GM23248 (cell line): ENCODE measurements at places on chromosomes 4 and X. TPM values are rescaled to one million over a fixed set of nuclear protein-coding genes. Genes with fewer than 3 reads are reported as not detected.

DNA sequence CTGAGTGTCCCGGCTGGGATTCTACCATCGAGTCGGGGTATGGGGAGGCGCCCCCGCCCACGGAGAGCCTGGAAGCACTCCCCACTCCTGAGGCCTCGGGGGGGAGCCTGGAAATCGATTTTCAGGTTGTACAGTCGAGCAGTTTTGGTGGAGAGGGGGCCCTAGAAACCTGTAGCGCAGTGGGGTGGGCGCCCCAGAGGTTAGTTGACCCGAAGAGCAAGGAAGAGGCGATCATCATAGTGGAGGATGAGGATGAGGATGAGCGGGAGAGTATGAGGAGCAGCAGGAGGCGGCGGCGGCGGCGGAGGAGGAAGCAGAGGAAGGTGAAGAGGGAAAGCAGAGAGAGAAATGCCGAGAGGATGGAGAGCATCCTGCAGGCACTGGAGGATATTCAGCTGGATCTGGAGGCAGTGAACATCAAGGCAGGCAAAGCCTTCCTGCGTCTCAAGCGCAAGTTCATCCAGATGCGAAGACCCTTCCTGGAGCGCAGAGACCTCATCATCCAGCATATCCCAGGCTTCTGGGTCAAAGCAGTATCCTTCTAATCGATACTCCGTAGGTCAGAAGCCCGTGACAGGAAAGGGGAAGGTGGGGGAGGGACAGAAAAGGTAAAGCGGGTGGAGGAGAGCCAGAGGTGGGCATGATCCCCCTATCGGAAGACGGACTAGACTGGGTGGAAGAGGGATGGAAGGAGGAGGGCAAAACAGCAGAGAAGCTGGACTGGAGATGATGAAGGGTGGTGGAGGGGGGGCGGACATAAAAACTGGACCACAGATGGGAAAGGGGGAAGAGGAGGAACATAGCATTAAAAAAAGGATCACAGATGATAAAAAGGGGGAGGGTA, 828 bp downstream of the TSPYL2 start:
- DNase-seq, result peak; percentile 15

DNA sequence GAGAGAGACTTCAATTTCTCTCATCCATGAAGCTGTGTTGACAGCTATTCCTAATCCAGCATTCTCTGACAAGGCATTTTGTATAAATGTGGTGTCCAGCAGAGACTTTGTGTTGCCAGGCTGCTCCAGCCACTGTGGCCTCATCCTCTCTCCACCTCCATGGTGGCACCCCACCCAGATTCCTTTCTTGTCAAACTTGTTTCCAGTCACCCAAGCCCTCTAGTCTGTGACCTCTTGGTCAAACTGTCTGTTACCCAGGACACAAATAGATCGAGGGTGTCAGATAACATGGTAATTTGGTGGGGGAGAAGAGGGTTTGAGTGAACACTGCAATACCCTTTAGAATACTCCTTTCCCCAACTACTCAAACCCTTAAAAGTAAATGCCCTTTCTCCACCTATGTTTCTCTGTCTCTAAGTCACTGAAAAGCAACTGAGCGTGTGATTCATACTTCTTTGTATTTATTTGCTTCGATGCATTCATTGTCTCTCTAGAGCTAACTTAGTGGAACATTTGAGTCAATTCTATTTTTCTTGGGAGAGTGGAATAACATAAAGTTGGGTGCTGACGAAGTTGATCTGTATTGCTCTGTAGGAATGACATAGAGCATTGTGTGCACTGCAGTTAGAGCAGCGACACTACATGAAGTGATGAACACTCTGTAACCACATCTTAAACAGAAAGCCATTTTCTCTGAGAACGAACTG, 13.7 kb downstream of the PITX2 start:
- peak; percentile 8 for DNase-seq

DNA sequence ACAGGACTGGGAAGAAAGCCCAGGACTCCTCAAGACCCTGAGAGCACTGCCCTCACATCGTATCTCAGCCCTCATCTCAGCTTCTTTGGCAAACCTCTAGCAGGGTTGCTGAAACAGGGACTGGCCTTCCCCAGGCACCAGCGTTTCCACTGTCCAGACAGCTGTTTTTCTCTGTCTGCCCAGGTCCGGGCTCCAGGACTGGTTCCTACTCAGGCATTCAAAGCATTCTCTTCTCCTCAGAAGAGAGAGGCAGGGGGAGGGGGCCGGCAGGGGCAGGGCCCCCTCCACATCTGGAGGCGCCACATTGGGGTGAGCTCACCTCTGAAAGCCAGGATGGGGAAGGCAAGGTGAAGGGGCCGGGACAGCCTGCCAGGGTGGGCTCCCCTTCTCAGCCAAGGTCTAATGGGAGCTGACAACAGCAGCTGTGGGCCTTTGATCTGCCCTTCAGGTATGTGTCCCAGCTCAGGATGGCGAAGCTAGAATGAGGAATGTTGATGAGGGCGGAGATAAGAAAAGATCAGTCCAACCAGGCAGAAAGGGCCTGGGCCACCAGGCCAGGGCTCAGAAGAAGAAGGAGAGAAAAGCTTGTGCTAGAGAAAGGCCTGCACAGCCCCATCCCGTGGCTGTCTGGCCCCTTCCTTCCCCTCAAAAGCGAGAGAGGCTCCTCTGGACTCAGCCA, 60.4 kb downstream of the PJA1 start:
- DNase-seq, result no peak

The KDR gene
- total RNA-seq, result under 0.01 TPM in 1 of 2 replicates, not detected in the other

DNA sequence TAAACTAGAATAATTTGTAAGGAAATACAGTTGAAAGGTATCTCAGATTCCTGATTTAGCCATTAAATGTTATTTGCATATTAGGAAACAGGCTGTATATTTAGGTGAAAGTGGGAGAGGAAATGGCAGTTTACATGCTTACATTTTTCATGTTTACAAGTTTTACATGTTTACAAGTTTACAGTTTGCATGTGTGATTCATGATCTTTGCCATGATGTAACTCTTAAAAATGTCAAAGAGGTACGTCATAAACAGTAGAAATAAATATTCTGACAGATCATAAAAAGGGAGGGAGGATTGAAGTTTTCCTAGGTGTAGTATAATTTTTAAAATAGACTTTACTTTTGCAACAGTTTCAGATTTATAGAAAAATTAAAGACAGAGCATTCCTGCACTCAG, 45.7 kb downstream of the KDM6A start:
- no peak for DNase-seq

The BTC gene
- total RNA-seq, result not detected in 2 replicates

- no peak for DNase-seq
Measured at GRCh38 chrX:153511784-153512500, 5.5 kb upstream of the ATP2B3 start.

DNA sequence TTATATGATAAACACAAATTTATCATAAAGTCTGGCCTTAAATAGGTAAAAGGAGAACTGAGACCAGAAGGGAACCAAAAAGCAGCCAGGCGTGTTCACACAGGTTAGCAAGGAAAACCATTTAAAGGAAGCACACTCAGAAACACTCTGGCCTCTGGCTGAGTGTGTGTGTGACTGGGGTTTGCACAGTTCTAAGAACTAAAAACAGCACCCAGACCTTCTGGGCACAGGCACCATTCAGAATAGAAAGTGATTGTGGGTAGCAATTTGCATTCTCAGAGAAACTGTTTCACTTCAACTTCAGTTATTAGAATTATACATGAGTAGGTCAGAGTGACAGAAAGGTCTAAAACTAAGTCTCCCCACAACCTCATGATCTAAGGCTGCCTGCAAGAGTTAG, 10.0 kb downstream of the GPR82 start:
- no peak for DNase-seq

The ALB gene
- total RNA-seq, result not detected in 2 replicates

The SOD3 gene
- 3.8 and 8.2 TPM in 2 replicates for total RNA-seq

GRCh38 chr4:105215609-105216313, 69.1 kb downstream of the TET2 start:
- peak; percentile 26 for DNase-seq

The GABRG1 gene
- not detected in 2 replicates for total RNA-seq

The FOXP3 gene
- total RNA-seq, result not detected in 2 replicates

The FRAS1 gene
- total RNA-seq, result 19.8 and 20.0 TPM in 2 replicates

The TRIML2 gene
- not detected in 2 replicates for total RNA-seq

- no peak for DNase-seq
Measured at GRCh38 chr4:105950701-105951100, 55.4 kb downstream of the NPNT start.

GRCh38 chrX:100609591-100609990, 24.9 kb downstream of the TNMD start:
- no peak for DNase-seq

GRCh38 chrX:38669428-38669827, 108.1 kb downstream of the TSPAN7 start:
- no peak for DNase-seq

- DNase-seq, result peak; percentile 24
Measured at GRCh38 chr4:26139310-26139924, 181.4 kb upstream of the RBPJ start.

- no peak for DNase-seq
Measured at GRCh38 chr4:8373973-8374545, 66.5 kb downstream of the ACOX3 start.

DNA sequence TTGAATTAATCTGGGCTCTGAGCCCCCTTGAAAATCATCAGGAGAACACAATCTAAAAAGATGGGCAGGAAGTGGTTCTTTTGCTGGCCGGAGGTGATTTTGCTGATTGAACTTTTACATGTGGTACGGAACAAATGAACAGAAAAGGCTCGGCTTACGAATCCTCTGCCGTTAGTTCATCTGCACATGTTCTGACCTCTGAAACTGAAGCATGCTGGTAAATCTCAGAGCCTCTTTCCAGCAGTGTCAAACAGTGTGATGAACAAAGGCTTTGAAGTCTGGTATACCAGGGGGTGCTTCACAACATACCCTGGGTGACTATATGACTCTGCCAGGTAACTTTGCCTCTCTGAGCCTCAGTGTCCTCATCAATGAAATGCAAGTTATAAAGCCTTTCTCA, 194.2 kb upstream of the C1QTNF7 start:
- no peak for DNase-seq

DNA sequence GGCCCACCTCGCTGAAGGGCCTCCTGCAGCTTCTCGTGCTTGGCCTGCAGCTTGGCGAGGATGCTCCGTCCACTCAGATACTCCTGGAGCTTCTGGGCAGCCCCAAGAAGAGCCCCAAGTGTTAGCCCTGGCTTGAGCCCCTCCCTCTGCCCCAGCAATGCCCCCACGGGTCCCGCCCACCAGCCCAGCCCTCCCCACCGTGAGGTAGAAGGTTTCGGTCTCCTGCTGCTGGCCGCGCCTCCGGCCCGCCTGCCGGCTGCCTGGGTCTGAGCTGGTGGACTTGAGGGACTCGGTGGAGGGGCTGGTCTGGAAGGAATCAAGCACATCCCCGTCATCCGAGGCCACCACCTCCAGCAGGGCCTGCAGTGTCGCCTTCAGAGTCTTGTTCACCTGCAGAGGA, 8.7 kb downstream of the AVPR2 start:
- no peak for DNase-seq

The ARAF gene
- total RNA-seq, result 21.4 and 32.0 TPM in 2 replicates

GRCh38 chr4:69750346-69750745, 10.1 kb downstream of the SULT1B1 start:
- DNase-seq, result peak; percentile 58

The ERCC6L gene
- total RNA-seq, result 1.9 and 3.0 TPM in 2 replicates

- DNase-seq, result no peak
Measured at GRCh38 chr4:69060651-69061308, 35.5 kb upstream of the UGT2B7 start.

GRCh38 chrX:155966876-155967275, 30.6 kb upstream of the IL9R start:
- DNase-seq, result peak; percentile 32

DNA sequence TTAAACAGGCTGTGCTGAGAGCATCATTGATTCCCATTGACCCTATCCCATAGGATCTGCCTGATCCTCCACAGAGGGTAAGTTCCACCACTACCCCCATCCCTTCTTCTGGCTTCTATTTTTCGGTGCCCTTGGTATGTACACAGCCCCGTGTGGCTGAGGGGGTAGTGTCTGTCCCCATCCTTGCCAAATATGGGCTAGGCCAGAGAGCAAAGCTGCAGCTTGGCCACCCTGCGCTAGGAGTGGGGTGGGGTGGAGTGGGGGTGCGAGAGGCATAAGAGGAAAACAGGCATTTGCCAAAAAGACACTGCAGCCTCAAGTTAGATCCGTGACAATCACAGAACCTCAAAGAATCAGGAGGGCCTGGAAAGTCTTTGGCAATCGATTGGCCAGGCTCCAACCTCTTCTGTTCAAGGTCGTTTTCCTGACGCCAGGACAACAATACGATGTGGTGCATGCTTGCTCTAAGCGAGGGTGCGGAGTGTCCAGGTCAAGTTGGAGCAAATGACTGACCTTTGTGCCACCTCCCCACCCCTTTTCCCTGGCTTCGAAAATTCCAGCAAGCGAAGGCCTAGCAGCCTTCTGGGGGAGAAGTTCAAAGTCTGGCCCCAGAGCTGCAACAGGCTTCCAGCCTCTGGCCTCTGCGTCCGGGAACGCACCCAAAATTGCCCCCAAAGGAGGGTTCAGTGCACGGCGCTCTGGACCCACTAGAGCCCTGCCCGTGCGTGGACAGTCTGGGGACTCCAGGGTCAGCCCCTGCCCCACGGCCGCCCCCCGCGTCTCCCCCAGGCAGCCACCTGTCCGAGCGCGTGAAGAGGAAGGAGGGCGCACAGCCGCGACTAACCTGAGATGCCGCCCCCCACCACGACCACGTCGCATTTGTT, 598 bp downstream of the MAOB start:
- peak; percentile 9 for DNase-seq

The HTRA3 gene
- 3.2 and 5.9 TPM in 2 replicates for total RNA-seq
